ENCODE measurements at places on chromosomes 6 and 20. TPM values are rescaled to one million over a fixed set of nuclear protein-coding genes. Genes with fewer than 3 reads are reported as not detected.

- DNase-seq, result no peak
Observed at GRCh38 chr6:118152524-118152923, 245.5 kb downstream of the SLC35F1 start.

Gene DLK2
- total RNA-seq, result 8.6 TPM

DNA sequence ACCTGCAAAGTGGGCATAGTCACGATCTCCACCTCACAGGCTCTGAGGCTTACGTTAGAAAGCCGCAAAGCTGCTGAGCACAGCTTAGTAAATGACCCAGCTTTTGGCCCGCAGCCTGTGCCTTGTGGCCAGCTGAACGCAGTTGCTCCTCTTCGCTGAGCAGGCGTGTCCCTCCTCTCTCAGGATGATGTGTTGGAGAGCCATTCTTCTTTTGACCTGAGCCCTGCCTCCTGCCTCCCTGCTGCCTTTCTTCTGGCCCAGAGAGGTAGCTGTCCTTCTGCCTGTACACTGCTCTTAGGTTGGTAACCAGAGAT, 47.6 kb upstream of the MYL9 start:
- DNase-seq, result no peak

- no peak for DNase-seq
Observed at GRCh38 chr6:33126101-33126714, 50.4 kb downstream of the HLA-DPB1 start.

- no peak for DNase-seq
Observed at GRCh38 chr6:31202259-31203166, 32.0 kb upstream of the POU5F1 start.

- no peak for DNase-seq
Observed at GRCh38 chr6:122322824-122323223, 76.6 kb upstream of the HSF2 start.

Gene PSMB8
- 51.5 TPM for total RNA-seq

Gene PNPLA1
- total RNA-seq, result 0.64 TPM

DNA sequence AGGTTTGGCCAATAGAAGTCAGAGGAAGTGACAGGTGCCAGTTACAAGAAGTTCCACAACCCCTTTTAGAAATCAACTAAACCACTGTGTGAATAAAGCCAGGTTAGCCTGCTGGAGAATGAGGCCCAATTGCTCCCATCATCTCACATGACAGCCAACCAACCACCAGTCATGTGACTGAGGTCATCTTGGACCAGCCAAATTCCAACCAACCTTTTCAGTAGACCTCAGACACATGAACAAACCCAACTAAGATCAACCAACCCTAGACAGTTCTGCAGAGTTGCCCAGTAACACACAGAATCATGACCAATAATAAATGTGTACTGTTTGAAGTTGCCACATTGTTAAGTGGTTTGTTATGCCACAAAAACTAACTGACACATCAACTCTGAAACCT, 44.6 kb upstream of the GGTLC1 start:
- no peak for DNase-seq

Gene C2
- 11.4 TPM for total RNA-seq

- DNase-seq, result no peak
Observed at GRCh38 chr20:24064092-24064491, 75.5 kb upstream of the GGTLC1 start.
